ENCODE measurements at places on chromosomes 2 and 18.

DNA sequence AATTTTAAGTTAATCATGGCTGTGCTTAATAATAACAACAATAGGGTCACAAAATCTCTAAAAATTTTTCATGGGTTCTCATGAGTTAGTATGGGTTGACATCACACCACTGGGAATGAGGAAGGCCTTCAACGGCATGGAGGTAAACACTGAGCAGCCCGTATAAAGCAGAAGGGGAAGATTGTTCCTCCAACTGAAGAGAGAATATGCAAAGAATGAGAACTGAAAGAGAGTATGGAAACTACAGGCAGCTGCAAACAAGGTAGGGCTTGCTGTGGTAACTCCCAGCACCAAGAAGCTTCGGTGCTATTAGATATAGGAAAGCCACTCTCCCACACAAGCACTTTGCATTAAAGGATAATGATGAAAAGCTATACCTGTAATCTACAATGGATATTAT, 1242.3 kb upstream of the CELF4 start:
- no peak for DNase-seq

GRCh38 chr18:69701305-69701704, 246.4 kb downstream of the CD226 start:
- DNase-seq: no peak

DNA sequence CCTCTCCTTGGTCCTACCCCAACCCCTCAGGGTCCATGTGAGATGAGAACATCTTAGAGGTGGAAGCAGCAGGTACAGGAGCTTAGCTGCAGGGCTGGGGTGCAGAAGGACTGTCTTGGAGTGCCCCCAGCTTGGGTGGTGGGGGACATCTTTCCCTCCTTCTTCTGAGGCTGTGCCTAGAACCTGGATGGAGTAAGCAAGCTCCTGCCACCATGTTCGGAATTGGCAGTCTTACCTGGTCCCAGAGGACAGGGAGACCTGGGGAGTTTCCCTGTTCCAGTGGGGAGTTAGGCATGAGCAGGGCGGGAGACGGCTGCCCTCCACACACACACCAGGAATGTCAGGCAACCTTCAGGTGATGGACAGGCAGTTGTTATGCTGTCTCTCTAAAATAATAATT, 131.0 kb upstream of the COPS8 start:
- no peak for DNase-seq

DNA sequence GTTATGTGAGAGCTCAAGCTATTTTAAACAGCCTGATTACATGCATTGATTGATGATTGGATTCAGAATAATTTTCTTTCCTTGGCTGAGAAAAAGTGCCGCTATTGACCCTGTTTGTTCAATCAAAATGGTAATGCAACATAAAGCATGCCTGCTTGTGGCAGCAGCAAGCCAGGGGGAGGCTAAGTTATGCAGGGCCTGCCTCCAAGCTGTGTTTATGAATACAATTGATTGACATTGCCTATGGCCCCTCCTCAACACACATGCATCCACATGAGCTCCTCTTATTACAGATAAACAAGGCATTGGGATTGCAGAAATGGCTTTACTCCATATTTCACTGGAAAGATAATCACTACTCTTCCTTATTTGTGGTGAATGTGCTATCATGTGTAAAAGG, 395.6 kb downstream of the TDRD15 start:
- DNase-seq: no peak

DNA sequence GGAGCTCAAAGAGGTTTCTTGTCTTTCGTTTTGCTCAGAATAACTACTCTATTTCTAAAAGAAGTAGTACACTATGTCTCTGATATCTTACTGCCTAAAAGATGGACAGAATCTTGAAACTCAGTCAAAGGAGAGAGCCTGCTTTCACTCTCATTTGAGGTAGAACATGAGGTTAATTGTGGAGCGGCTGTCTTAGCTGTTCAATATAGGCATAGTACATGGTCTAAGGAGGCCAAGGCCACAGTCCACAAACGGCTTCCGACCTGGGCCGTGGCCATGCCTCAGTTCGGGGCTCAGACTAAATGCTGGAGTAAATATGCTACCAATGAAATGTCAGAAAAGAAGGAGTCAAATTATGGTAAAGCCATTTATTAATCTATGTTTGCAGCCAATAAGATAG, 185.8 kb upstream of the ACAA2 start:
- no peak for DNase-seq

DNA sequence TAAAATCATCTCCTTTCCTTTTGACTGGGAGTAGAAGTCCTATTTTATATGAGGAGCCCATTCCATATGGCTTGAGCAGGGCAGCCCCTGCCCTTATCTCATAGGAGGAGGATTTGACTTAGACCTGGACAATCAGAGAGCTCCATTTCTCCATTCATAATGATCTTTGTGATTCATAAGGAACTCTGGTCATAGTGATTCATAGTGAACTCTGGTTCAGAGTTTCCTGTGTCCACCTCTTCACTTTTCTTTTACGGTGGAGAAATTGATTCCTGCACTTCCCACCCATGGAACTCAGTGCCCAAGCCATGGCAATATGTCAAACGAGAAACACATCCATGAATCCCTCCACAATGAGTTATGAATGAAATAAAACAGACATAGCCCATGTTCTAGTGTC, 12.8 kb upstream of the MYO3B start:
- no peak for DNase-seq

All from stimulated activated CD8-positive, alpha-beta memory T cell treated with anti-CD3 and anti-CD28 coated beads, Interleukin-4, amount 100 ng/mL, for 4 hours (primary cell).